ENCODE measurements at places on chromosomes 6 and 20. TPM values are rescaled to one million over a fixed set of nuclear protein-coding genes. Genes with fewer than 3 reads are reported as not detected.
A peak's percentile ranks its signal among the peaks of the same experiment; 100 is the strongest.

DNA sequence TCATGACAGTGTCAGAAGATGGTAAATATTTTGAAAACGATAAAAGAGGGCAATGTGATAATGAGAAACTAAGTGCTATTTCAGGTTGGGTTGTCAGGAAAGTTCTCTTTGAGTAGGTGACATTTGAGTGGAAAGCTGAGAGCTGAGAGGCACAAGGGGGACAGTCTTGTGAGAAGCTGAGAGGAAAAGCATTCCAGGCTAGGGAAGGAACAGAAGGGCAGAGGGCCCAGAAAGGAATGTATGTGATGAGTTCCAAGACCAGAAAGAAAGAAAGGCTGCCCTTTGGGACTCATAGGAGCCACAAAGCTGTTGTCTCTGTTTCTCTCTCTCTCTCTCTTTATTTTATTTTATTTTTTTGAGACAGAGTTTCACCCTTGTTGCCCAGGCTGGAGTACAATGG is 7.6 kb upstream of the RNF182 start:
- no peak for DNase-seq

DNA sequence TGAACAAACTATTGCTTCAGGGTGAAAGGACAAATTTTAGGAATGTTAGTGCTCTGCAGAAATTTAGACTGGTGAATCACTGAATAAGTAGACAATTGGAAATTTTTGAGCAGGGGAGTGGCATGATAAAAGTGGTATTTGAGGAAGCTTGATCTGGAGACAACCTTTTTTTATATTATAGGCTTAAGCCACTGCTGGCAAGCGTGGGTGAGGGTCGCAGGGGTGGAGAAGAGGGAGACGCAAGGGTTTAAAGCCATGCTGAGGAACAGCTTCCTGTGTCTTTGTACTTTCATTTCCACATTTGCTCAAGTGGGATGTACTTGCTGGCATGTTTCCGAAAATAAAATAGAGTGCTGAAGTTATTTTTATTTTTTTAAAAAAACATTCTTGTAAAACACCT is 23.7 kb downstream of the NCOA7 start:
- DNase-seq = no peak

GRCh38 chr6:33069021-33069738 is 4.3 kb downstream of the HLA-DPA1 start:
- no peak for DNase-seq

DNA sequence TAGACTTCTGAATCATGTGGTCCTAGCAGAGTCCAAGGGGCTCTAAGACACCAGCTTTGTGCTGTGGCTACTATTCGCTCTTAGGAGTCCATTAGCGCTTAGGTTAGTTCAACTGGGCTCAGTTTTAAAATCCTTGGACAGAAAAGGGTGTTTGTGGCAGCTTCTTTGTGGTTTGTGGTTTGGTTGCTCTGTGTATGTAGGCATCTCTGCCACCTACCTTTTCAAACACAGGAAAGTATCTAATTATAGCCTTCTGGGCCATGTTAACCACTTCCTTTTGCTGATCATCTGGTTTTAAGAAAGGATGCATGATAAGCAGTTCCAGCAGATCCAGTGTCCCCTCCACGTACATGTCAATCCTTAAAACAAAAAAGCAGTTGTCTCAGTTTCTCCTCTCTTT is 10.8 kb downstream of the GSTA4 start:
- peak; percentile 77 for DNase-seq

GRCh38 chr6:16690608-16691142 is 70.6 kb downstream of the ATXN1 start:
- DNase-seq = peak; percentile 53

- peak; percentile 67 for DNase-seq
Measured at GRCh38 chr6:11428895-11429294, 108.7 kb upstream of the TMEM170B start.

- DNase-seq = peak; percentile 86
Measured at GRCh38 chr6:139765825-139766285, 391.4 kb upstream of the CITED2 start.

DNA sequence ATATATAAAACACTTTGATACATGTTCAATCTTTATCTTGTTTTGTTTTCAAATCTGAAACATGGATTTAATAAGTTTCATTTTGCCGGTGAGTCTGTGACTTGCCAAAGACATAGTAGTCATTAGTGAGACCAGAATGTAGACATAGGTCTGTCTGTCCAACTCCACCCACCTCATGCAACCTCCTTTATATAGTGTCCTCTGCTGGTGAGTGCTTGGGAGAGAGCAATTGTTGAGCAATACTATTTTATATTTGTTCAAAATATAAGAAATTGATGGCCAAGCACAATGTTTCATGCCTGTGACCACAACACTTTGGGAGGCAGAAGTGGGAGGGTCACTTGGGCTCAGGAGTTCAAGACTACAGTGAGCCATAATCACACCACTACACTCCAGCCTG is 10.8 kb upstream of the LY86 start:
- DNase-seq = no peak

The SHLD1 gene
- 4.3 TPM for total RNA-seq

The PTGIS gene
- total RNA-seq = 0.14 TPM

The CPXM1 gene
- not detected for total RNA-seq

The SLC17A4 gene
- not detected for total RNA-seq

Measured in A172 (cell line).